NCI-H2227 treated with DMSO at 0.1 percent for 48 hours (cell line): ENCODE measurements at places on chromosomes 3 and 15.
A peak's percentile ranks its signal among the peaks of the same experiment; 100 is the strongest.

GRCh38 chr3:168049367-168049974 is 46.3 kb downstream of the GOLIM4 start:
- no peak for DNase-seq

DNA sequence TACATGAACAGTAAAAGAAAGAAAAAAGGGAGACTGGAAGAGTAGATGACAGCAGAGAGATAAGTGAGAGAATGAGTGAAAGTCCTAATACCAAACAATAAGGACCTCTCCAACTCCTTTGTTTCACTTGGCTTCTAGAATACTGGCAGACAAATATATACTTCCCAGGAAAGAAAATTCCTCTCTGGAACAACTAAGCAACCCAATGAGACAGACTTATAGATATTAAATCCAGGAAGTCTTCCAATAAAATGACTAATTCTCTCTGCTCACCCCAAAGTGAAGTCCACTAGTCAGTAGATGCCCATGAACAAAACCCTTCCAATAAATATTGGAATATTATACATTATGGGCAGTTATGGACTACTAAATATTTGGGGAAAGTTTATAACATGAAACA is 114.2 kb downstream of the NEDD4 start:
- DNase-seq, result no peak

DNA sequence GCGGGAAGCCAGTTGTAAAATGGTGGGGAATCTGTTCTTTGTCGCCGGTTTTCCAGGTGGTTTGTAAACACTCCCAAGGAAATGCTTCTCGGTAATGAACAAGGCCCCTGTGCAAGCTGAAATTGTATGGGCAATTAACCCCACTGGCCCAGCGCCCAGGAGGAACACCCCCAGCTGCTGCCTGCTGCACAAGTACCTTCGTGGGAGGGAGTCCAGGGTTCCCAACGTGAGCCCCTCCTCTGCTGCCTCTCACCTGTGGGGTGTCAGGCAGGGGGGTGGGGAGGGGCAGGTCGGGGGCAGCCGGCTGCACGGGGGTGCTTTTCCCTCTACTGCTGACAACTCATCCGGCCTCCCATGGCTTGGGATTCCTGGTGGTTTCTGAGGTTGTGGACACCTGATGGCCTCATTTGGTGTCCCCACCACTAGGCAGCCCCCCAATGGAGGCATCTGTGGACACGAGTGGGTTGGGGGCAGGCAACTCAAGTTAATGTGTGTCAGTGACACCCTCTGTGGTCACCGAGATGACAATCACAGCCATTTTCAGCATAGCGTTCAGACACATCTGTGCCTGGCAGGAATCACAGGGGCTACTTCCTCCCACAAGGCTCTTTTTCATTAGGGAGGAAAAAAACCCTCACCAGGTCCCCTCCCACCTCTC is 35.6 kb upstream of the PRR23E start:
- peak; percentile 18 for DNase-seq

GRCh38 chr3:45515999-45516725 is 78.4 kb upstream of the LIMD1 start:
- no peak for DNase-seq

DNA sequence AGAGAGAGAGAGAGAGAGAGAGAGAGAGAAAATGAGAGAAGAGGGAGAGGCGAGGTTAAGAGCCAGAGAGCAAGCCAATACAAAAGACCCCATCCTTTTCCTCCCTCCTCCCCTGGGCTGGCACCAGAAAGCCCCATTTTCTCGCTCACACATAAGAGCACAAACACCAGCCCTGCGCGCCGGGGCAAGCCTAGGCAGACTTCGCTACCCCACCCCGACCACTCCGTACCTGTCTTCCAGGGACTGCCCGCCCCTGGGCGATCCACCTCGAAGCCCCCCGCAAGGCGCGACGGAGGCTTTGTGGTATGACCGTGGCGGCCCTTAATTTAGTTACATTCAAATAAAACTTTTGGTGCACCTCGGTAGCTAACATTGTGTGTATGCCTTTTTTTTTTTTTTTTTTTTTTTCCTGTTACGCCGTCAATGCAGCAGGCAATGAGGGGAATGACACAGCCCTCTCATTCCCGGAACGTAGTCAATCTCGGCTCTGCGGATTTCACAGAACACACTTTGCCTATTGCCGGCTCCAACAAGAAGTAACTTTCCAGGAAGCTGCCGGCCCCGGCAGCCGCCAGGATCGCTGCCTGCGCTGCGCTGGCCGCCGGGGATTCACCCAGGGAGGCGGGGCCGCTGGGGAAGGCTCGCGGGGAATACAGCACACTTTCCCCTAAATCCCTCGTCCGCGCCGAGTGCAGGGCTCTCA is 7.7 kb downstream of the BCL6 start:
- no peak for DNase-seq

- DNase-seq, result no peak
Observed at GRCh38 chr3:149647812-149648211, 10.0 kb downstream of the WWTR1 start.

- DNase-seq, result no peak
Observed at GRCh38 chr3:29668728-29669127, 387.9 kb downstream of the RBMS3 start.

DNA sequence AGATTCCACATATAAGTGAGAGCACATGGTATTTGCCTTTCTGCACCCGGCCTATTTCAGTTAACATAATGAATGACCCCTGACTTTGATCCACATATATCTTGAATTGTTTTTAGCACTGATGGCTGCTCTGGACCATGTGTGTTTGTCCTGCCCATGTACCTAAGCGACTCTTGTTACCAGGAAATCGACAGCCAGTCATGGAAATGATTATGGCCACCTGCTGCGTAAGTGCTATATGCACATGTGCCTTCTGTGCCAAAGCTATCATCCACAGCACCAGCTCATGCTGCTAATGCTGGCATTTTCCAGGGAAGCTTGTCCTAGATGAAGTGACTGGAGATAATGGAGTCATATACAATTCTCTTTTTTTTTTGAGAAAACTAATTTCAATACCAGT is 103.7 kb downstream of the PEX5L start:
- peak; percentile 81 for DNase-seq
